ENCODE measurements at places on chromosomes 6 and 20.
A peak's percentile ranks its signal among the peaks of the same experiment; 100 is the strongest.

- DNase-seq = no peak
Measured at GRCh38 chr6:132041706-132042105, 90.5 kb upstream of the CCN2 start.

DNA sequence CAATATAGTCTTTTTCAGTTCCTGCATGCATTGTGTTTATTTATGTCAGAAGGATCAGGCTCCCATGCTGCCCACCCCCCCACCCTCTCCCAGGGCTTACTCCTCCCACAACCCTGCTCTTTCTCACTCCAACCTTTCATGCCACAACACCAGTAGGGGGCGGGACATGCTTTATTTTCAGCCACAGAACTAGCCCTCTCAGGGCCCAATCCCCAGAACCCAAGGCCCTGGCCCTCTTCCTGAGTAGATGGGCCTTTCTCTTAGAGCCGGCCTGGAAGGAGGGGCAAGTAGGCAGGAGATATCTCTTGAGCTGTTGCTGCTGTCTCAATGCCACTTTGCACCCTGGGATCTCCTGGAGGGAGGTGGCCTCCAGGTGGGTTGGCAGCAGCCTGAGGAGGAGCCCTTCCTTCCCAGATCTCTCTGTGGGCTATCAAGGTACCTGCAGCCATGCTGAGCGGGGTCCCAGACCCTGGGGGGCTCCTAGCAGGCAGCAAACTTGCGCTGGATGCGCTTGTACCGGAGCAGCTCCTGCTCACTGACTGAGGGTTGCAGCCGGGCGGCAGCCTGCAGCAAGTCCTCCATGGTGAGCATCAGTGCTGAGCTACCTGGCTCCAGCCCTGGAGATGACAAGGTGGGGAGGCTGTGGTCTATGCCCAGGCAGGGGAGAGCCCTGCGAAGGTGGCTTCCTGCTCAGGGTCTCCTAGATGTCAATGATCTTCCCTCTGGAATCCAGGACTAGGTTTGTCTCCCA lies 3.5 kb downstream of the GNMT start:
- DNase-seq = no peak

DNA sequence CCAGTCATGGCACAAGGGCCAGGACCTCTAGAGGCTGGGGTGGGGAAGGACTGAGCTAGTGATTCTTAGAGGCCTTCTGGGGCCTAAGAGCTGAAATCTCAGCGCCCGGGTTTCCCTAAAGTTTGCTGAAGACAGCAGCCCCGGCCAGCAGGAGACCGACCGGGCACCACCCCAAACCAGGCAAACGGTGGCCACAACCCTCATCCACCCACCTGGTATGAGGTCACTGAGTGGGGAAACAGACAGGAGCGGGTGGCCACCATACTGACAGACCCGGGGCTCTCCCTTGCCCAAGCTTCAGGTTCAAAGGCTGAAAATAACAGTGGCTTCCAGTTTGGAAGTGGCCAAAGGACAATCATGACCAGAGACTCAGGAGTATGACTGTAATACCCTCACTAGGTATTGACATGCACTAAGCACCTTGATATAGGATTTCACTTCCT lies 35.0 kb upstream of the ID1 start:
- no peak for DNase-seq

- DNase-seq = no peak
Measured at GRCh38 chr6:84086545-84087429, 53.2 kb downstream of the MRAP2 start.

DNA sequence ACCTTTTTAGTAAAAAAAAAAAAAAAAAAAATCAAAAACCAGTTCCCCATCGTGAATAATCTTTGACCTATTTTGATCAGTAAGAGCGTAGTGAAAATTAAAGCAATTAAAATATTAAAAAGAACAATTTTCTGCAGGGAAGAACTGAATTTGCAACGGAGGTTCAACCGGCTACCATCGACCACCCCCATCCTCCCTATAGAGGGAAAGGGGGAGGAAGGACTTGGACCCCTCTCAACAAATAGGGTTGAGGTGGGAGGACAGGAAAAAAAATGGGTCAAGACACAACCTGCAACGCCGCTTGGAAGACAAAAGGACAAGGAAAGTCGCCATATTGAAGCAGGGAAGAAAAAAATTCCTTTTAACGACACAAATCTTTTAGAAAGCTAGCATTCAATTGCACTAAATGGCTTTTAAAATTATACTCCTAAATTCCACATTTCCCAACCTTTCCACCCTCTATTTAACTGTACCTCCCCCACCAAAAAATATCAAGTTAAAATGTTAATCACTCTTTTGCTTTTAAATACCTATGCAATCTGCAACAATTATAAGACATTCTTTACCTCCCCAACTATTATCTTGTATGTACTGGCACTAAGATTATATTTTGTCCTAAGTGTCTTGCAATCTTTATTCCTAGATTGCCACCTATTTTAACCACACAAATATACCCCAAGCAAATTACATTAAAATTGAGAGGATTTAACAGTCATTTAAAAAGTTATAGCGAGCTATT lies 1.7 kb downstream of the PPP1R10 start:
- peak; percentile 24 for DNase-seq

- no peak for DNase-seq
Measured at GRCh38 chr20:6562111-6562510, 205.4 kb upstream of the BMP2 start.

GRCh38 chr20:58870293-58871014 lies 17.9 kb downstream of the GNAS start:
- DNase-seq = no peak

GRCh38 chr6:154602708-154603107 lies 92.2 kb upstream of the CNKSR3 start:
- no peak for DNase-seq

DNA sequence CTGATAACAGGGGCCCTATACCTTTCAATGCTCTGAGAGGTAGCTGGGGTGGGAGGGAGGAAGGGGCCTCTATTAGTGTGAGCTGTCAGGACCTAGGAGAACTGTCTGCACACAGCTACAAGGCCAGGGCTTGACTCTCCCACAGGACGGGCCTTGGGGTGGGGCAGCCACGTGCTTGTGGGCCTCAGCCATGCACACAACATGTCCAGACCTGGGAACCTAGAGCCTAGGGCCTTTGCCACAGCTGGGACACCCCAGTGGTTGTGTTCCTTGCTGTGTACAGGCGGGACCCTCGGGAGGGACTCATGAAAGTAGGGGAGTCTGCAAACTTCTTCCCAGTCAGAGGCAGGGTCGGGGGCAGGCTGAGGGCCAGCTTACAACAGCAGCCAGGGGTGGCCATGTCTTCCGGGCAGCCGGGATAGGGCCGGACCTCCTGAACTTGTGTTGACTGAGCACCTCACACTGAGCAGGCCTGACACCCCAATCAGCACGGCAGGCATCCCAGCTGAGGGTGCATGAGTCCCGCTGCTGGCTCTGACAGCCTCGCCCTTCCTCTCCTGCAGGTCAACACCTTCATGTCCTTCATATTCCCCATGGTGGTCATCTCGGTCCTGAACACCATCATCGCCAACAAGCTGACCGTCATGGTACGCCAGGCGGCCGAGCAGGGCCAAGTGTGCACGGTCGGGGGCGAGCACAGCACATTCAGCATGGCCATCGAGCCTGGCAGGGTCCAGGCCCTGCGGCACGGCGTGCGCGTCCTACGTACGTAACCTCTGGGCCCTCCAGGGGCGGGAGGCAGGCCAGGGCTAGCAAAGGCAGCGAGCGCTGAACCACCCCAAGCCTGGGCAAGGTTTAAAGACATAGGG lies 41.9 kb upstream of the MRGBP start:
- DNase-seq = no peak

DNA sequence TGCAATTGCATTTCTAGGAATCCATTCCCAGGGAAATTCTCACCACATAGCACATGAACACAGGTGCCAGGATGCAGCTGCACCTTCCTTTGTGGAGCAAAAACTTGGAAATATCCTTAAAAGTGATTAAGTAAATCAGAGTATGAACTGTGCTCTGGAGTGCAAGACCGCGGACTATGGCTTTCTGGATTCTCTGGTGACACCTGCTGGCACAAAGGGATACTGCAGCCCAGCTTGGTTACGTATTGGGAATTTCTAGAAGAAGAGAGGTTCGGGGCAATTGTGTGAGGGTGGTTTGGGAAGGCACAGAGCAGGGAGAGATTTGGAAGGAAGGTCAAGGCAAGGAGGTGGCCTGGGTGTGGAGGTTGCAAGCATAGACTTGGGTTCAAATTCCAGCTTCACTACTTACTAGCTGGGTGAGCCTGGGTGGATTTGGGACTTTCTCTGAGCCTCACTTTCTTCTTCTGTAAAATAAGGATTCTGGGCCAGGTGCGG lies 15.9 kb upstream of the PEDS1 start:
- no peak for DNase-seq

- peak; percentile 48 for DNase-seq
Measured at GRCh38 chr20:16803965-16804792, 56.0 kb downstream of the OTOR start.

GRCh38 chr20:50726955-50727791 lies 4.2 kb upstream of the PARD6B start:
- no peak for DNase-seq

DNA sequence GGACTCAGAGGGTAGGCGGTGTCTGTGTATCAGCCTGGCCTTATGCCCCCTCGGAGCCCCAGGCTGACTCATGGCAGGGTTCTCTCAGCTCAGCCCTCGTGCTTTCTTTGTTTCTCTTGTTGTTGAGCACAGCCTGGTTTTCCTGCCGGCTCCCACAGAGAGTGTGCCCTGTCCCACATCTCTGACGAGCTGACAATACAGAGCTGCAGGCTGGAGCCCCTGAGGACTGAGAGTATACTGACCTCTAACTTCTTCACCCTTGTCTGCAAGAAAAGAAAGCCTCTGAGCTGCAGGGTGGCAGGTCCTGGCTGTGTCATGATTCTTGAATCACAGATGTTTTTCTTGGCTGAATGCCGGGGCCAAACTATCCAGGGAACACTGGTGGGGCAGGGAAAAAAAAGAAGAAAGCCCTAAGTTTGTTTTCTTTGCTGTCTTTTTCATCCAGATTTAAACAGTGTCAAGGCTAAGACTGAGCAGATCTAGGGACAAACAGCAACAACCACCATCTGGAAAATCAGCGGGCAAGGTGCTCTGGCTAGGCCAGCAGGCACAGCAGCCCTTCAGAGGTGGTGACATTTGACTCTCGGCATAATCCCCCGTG lies 63.3 kb upstream of the ZNF133 start:
- no peak for DNase-seq

All from NCI-H510A (cell line).